ENCODE measurements at places on chromosomes 6 and 20.

GRCh38 chr20:16243470-16243869, 329.8 kb downstream of the KIF16B start:
- no peak for DNase-seq

DNA sequence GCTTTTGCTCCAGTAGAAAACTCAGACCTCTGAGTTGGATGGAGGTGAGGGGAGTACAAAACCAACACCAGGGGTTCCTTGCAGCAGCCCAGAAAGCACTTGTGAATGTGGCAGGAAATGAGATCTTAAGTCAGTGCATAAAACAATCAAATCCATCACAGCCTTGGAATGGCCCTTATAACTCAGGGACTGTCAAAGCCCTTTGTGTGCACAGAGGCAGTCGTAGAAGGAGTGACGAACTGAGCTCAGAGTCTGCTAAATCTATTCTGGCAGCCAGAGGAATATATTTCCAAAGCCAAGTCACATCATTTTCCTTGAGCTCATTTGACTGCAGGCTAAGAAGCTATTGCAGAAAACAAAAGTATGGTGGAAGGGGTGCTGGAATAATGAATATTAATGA, 676.6 kb downstream of the DHX35 start:
- DNase-seq, result no peak

- no peak for DNase-seq
These were observed 41.7 kb downstream of the PTCHD4 start for GRCh38 chr6:48069280-48069679.

DNA sequence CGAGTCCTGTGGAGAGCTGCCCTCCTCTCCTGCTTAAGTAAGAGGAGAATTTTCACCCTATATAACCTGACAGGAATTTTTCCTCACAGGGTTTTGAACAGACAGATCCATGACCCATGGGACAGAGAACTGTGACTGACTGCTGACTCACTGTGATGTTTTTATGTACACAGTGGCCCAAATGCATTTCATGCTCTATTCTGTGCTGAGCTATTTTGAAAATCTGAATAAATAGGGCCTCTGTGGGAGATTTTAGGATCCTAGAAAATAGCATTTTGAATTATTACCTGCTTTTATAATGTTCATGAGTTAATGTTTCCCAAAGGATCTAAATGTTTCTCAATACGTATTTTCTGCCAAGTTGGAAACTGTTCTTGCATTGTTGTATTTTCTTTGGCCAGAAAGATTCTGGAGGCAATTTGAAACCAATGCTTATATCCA, 577.4 kb downstream of the HTR1B start:
- DNase-seq, result no peak

- DNase-seq, result no peak
These were observed 56.3 kb upstream of the AFDN start for GRCh38 chr6:167770291-167770955.

GRCh38 chr6:108441141-108441540, 119.6 kb upstream of the FOXO3 start:
- no peak for DNase-seq

Data from stimulated activated CD8-positive, alpha-beta memory T cell treated with anti-CD3 and anti-CD28 coated beads, Interleukin-12 subunit alpha, Interleukin-12 subunit beta, amount 100 ng/mL, for 1 hour (primary cell).